Activated CD4-positive, CD25-positive, alpha-beta regulatory T cell treated with anti-CD3 and anti-CD28 coated beads, Interleukin-2, amount 50 U/mL, for 72 hours (primary cell): ENCODE measurements at places on chromosomes 1 and 21.

- no peak for DNase-seq
Measured at GRCh38 chr1:33608825-33609400, 136.5 kb downstream of the ZSCAN20 start.

DNA sequence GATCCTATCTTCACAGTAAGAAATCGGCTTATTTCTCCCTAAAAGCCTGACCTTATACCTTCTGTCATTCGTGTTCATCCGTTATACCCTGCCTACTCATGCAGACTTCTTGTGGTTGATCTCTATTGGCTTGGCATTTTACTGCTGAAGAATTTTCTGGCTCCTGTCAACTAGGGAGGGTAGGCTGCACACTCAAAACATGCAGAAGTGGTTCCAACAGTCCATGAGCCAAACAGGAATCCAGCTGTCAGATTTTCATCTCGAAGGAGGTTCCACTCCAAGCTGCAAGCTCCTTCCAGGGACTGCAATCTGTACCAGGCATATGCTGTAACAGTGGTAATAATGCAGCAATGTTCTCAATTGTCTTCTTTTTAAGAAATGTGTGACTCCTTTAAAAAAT is 10.1 kb downstream of the DNAJC11 start:
- DNase-seq: no peak

DNA sequence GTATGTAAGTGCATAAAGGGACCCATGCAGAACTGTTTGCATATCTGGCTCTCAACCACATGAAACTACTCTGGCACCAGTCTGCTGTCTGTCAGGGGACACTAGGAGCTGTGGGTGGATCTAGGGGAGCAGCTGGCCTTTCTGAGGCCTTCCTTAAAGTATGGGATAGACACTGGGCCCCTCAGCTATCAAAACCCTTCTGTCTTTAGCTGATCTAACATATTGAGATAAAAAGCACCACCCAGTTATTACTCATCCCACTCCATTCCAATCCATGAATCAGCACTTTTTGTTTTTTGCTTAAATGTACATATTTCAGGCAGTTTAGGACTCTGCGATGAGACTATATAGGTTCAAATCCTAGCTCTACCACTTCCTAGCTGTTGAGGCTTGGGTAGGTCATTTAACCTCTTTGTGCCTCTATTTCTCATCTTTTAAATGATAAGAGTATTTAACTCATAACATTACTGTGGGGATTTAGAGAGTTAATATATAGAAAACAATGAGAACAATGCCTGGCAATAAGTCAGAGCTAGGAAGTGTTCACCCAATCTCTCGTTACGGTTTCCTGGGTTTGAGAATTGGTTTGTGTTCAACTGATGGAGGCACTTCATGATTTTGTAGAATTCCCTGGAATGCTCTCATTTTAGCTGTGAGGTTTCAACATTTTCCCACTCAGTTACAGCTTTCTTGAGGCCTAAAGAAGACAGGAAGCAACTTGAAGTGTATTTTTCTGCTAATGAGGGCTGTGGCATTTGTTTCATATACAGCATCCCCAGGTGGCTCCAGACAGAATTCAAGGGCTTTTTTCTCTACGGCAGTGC is 68.9 kb downstream of the LRIG2 start:
- DNase-seq: no peak

DNA sequence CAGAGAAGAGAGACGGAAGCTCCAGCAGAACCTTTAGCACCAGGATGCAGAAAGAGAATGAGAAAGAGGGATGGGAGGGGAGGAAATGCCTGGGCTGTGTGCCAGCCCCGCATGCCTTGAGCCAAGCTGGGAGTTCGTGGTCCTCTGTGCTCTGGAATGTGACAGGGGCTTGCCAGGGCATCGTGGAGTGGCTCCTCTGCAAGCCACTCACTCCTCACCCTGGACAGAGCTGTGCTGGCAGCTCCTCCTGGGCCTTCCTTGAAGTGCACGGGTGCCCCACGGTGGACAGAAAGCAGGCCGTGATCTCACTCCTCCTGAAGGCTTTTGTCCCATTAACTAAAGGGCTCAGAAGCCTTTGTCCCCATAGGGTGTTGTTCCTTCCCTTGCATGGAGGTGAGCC is 34.8 kb upstream of the PRELP start:
- no peak for DNase-seq

DNA sequence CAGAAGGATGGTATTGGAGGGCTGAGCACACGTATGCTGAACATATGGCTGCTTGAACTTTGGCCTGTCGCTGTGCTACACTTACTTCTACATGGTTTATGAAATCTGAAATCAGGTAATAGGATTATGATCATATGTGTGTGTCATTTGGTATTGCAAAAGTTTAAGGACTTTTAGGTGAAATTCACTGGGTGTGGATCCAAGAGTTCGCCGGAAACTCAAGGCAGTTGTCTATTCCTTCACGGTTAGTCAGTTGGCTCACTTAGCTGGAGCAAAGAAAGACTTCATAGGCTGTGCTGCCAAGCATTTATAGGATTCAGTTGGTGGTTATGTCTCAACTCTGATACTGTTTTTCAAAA is 927 bp downstream of the UAP1 start:
- no peak for DNase-seq

DNA sequence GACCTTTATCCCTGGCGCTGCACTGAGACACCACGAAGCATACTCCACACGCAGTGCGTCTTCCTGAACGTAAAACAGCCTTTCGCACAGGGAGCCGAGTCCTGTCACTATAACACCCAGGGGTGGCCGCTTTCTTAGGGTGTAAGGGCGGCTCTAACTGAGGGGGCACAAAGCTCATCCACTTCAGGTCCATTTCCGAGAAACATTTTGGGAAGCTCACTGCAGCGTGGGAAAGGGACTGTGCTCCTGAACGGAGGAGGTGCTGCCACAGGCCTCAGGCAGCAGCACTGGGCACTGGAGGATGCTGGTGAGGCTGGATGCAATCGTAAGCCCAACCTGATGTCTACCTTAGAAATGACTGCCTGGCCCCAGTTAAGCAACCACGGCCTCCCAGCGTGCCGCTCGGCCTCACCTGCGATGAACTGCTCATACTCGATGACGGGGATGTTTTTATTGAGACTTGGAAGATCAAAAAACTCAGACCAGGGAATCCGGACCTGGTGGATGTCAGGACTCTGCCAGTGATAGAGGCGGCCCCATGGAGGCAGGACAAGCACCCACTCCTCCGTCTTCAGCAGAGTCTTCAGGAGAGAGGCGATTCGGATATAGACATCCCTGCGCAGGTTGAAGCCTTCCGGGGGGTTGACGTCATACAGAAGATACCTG is 2.3 kb downstream of the POFUT2 start:
- DNase-seq: peak; percentile 15

- DNase-seq: no peak
Measured at GRCh38 chr1:36094621-36095061, 5.9 kb downstream of the ADPRS start.

DNA sequence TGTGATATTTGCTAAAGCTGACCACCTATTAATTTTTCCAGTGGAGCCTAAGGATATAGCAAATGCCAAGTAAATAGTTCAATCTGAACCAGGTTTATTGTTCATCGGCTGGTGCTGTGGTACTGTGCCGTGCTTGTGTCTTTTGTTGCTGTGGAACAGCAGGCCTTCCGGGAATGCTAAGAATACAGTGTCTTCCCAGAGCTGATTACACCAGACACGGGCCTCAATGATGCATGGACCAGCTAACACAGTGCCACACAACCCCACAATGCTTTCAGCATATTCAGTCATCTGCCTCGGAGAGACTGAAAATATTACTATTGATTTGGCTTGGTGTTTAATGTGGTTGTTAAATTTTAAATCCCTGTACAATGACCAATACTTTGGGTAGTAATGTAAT is 415.4 kb downstream of the PTBP2 start:
- no peak for DNase-seq

GRCh38 chr1:225944951-225945350 is 3.9 kb upstream of the LEFTY2 start:
- no peak for DNase-seq

DNA sequence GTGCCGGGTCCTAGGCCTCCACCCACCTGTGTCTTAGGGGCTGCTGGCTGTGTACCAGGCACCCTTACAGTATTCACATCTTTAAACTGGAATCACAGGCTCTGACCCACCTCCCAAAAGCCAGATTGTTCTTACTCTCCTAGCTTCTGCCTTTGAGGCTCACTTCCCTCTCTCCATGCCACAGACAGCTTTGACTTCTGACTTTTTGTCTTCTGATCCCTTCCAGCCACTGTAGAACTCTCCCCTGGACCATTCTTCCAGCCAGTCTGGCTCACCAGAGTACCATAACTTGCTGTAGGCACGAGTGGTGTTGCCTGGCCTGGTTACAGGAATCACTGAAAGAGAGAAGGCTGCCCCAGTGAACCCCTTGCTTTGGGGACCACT is 58.1 kb upstream of the STUM start:
- DNase-seq: no peak

DNA sequence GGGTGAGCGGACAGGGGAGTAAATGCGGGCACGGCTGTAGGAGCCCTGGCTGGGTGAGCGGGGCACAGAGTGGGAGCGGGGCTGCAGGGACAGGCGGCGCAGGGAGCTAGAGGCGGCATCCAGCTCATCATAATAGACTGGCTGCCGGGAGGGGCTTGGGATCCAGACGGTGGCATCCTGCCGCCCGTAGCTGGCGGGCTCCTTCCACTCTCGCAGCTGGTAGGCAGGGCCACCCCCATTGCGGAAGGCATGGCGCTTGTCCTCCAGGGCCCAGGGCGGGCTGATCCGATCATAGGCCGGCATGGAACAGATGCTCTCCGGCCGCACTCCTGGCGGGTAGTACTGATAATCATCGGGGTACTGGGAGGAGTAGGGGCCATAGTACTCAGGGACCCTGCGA is 43.7 kb upstream of the GOLT1A start:
- no peak for DNase-seq
